ENCODE measurements at places on chromosomes 1 and 21.

- DNase-seq, result no peak
Measured at GRCh38 chr1:234402939-234403338, 29.7 kb downstream of the COA6 start.

DNA sequence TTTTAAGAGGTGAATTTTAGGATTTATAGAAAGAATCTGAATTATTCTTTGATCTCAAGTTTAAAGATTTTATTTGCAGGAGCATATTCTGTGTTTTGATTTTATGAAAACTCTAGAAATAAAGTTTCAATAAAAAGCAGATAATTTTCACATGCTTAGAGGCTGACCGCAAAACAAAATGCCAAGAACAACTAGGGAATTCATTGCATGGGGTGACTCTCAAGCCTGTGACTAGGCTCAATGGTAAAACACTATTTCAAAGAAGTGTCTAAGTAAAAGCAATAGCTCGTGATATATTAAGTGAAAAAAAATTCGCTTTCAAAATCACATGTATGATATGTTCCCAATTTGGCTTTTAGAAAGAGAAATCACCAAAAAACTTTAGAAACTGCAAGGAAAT lies 49.6 kb downstream of the RPL5 start:
- DNase-seq, result no peak

DNA sequence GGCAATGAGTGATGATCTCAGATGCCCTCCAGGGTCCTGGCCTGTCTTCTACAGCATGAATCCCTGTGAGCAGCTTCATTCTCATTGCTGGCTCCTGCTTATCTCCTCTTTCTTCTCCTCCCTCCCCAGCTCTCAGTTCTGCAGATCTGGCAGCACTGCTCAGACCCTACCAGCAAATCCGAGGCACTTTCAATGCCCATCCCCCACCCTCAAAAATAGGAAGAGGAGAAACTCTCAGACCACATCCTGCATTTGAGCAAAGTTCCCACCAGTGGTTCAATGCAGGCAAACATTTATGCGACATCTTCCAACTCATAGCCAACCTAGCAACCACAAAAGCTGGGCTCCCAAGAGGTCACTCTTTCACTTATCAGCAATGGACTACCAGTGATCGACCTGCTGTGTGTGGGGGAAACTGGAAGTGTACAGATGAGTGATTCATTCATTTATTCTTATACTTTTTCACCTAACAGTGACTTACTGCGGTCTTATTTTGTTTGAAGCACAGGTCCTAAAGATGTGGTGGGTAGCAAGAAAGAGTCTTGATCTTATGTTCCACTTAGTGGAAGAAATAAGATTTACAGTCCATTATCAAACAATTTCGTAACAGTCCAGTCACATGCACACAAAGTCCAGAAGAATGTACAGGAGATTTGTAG lies 5.8 kb upstream of the CHI3L2 start:
- no peak for DNase-seq

DNA sequence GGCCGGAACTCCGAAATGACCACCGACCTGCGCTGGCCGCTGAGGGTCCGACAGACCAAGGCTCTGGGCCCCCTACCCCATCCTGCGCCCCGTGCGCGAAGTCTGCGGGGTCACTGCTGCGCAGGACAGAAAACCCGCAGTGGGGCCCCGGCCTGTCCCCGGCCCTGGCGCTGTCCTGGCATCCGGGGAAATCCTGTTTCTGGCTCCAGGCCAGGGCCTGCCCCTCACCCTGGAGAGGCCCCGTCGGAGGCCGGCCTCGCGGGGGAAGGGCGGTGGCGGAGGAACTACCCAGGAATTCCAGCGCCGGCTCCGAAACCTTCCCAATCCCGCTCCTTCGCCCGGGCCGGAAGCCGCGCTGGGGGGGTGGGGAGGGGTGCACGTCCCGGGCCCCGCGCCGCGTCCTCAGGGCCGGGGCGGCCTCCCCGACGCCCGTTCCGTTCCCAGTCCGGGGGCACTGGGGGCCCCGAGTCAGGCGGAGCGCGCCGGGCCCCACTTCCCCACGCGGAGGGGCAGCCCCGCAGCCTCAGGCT lies 77.0 kb downstream of the MORN1 start:
- DNase-seq, result no peak

DNA sequence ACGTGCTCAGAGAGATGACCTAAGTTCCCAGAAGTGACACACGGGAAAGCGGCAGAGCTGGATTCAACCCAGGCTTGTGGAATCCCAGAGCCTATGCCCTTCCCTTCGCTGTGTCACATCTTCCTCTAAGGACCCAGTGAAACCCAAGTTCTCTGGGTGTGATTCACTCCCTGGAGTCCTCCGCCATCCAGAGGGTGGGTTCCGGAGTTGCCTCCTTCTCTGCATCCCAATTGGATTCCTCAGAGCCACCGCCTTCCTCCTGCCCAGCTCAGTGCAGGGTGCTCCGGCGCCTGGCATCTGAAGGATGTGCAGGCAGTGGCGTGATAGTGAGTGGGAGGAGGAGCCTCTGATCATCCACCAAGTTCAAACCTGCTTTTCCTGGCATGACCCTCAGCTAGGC lies 20.7 kb upstream of the RCC2 start:
- DNase-seq, result no peak

Data from stimulated activated CD4-positive, alpha-beta T cell treated with anti-CD3 and anti-CD28 coated beads, Interleukin-15, amount 100 ng/mL, for 48 hours (primary cell).